Calu3 (cell line): ENCODE measurements at places on chromosomes 1 and 21.

DNA sequence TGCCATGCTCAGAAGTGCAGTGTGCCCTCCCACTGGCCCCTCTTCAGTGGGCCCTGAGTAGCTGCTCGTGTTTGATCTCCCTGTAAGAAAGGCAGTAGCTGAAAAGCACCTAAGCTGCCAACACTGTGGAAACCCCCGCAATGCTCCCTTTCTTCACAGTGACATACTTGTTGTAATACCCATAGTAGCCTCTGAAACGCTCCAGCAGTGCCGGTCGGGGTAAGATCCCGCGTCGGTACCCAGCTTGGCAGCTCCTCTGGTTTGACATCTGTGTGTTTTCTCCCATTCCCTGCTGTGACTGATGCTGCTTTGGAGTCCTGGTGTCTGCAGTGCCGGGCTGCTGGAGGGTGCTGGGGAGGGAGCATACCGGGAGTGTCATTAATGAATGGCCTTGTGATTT lies 3.6 kb downstream of the CHAF1B start:
- no peak for DNase-seq

DNA sequence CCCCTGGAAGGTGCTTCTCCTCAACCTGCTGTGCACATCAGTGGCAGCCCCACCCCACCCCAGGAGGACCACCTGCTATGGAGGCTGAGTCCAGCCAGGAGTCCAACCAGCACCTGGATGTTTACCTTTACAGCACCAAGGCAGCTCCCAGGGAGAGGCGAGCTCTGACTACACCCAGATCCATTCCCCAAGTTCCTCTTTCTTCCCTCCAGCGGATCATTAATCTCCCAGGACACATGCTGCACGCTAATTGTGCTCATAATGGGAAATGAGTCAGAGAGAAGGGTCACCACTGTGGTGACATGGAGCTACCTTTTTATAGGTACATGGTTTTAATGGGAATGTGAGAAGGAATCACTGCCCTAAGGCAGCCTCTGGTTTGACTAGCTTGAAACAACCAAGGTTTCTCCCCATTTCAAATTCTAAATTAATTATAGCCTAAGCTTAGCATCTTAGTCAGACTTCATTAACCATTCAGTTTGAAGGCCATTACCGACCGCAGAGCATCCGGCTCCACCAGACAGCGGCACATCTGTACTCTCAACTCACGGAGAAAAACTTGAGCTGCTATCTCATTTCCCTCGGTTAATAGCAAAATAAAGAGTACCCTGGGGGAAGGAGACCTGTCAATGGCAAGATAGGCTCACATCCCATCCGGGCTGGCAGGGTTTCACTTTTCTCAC lies 173.1 kb upstream of the GALNT2 start:
- no peak for DNase-seq

- no peak for DNase-seq
Measured at GRCh38 chr1:29120947-29121485, 2.7 kb downstream of the TMEM200B start.

DNA sequence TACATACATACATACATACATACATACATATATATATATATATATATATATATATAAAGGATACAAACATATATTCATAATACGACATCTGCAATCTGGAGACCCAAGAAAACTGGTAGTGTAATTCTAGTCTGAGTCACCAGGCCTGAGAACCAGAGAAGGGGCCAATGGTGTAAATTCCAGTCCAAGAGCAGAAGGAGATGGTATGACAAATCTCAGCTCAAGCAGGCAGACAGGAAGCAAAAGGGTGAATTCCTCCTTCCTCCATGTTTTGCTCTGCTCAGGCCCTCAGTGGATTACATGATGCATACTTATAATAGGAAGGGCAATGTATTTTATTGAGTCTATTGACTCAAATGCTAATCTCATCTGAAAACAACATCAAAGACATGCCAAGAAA lies 1060.4 kb upstream of the TMPRSS15 start:
- no peak for DNase-seq

DNA sequence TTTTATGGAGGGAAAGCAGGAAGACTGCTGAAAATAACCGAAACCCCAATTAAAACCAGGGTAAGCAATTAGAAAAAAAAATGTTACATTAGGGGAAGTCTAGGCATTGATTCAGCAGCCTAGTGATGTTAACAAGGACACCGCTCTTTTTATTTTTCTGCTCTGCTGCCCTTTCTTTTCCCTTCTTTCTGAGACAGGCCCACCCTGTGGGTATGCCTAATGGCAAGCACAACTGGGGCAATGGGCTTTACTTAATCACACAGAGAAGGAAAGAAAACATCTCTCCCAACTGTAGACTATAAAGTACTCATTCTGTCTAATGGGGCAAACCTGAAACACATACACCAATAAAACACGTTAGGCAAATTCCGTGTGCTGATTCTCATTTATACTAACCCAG lies 69.6 kb downstream of the GBP6 start:
- DNase-seq, result no peak

GRCh38 chr1:202274611-202275010 lies 67.1 kb downstream of the UBE2T start:
- DNase-seq, result peak; percentile 48

DNA sequence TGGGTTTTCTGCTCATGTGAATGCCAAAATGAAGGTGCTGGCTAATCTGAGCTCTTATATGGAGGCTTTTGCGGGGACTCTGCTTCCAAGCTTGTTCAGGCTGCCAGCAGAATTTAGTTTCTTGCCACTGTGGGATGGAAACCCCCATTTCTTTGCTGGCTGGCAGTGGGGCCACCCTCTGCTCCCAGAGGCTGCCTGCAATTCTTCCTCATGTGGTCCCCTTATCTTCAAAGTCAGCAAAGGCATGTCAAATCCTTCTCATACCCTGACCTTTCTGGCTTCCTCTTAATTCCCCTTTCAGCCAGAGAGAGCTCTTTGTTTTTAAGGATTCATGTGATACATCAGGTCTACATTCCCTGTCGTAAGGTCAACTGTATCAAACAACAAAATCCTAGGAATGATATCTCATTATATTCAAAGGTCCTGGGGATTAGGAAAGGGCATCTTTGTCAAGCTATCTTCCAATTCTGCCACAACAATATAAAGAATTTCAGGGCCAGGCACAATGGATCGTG lies 5.2 kb upstream of the GPR161 start:
- no peak for DNase-seq

GRCh38 chr1:172351754-172352161 lies 68.7 kb upstream of the C1orf105 start:
- peak; percentile 44 for DNase-seq

GRCh38 chr1:229984310-229984991 lies 82.6 kb upstream of the GALNT2 start:
- no peak for DNase-seq

DNA sequence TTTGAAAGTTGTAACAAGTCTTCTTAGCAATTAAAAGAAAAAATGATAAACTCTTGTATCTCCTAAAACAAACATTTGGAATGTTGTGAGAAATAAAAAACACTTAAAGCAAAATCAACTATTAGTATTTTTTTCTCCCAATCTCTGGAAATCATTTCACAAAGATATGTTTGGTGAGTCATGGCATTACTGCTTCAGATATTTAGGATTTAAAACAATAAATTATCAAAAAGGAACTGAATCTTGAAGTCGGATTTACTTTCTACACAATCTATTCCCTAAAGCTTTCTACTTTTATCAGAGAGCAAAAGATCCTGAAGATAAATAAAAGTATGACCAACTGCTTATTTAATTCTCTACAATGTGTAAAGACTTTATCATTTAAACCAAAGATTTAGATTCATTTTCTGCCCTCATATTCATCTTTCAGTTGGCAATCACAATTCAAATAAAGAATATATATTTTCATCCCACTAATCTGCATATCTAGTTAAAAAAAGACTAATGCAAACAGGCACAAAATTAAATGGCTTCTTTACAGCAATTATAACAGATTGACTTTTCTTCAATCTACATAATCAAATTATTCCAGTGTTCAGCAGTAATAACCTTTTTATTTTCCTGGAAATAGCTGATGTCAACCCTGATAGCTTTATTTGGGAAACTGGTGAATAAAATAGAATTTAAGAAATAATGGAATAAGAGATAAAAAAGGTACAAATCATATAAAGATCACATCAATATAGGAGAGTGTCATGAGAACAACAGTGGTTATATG lies 230.0 kb downstream of the COP1 start:
- no peak for DNase-seq

DNA sequence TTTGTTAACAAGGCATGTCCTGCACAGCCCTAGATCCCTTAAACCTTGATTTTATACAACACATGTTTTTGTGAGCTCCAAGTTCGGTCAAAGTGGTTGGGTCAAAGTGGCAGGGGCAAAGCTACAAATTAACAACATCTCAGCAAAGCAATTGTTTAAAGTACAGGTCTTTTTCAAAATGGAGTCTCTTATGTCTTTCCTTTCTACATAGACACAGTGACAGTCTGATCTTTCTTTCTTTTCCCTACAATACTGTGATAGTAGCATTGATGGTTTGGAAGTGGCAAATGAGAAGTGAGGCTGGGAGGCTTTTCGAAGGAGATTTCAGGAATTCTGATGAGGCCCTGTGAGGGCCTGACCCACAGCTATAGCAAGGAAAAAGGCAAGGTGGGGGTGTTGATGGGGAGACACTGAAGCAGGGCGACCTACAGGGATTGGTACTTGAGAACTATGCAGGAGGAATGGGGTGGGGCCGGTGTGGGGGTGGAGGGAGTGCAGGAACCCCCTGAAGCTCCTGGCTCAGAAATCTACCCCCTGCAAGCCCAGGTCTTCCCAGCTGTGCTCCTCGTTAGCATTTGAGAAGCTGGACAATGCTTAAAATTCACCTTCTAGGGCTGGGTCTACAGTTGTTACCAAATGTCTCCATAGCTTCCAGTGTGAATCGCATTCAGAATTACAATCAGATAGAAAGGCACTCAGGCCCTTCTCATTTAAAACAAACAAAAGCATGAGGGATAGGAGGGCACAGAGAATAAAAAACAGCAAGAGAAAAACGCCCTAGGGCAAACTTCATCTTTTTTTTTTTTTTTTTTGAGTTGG lies 102.6 kb upstream of the PPM1J start:
- no peak for DNase-seq

DNA sequence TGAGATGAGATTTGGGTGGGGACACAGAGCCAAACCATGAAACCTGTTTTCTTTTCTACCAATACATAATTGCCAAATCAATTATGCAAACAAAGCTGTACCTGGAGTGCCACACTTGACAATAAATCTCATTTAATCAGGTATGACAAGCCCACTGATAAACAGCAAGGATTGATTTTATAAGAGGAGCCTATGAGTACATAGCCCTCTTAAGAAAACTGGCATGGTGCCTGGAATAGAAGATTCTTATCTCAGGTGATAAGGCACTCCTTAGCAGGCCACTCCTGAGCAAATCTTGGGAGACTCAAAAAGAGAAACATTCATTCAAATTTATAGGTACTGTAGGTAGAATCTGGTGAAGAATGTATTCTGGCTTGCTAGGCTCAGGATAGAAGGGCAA lies 28.6 kb upstream of the PDE4B start:
- DNase-seq, result peak; percentile 8

- no peak for DNase-seq
Measured at GRCh38 chr1:27862671-27863537, 9.4 kb upstream of the THEMIS2 start.

DNA sequence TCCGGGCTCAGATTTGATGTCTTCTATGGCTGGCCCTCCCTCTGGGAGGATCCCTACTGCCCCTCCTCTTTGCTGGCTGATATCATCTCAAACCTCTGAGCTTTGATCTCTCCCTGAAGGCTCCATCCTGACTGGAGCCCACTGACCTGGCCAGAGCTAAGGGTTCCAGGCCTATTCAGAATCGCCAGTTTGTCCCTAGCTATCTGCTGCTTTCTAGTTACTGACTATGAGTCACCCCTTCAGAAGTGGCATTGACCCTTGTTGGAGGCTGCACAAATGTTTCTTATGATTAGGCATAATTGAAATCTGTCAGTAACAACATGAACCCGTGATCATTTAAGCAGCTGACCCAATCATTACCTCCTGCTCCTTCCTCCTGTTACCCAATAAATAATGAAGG lies 87.1 kb downstream of the ABCA4 start:
- no peak for DNase-seq

GRCh38 chr1:58768191-58768731 lies 15.6 kb downstream of the JUN start:
- no peak for DNase-seq

DNA sequence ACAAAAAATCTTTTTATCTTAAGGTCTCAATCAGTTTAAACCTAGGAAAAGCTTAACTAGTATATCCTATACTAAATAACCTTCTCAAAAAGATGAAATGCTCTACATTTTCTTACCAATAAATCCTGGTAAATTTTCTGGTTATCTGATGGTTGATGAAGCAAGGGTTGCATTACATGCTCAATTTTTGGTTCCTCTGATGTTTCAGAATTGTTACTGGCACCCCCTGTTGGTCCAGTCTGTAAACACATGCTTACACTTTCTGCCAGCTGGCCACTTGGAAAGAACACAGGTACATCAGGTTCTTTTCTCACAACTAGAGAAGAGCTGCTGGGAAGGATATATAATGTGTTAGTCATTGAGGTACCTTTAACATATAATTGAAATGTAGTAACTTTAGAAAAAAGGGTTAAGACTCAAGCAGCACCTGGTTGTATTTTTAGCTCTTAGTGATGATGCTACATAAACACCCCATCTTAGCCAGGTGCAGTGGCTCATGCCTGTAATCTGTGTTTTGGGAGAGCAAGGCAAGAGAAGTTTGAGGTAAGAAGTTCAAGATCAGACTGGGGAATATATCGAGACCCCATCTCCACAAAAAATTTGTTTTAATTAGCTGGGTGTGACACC lies 30.9 kb upstream of the TAL1 start:
- peak; percentile 64 for DNase-seq
